ENCODE measurements at places on chromosomes 2 and 18. TPM values are rescaled to one million over a fixed set of nuclear protein-coding genes. Genes with fewer than 3 reads are reported as not detected.

CEP192 gene
- total RNA-seq, result 31.0 TPM

PTPN4 gene
- total RNA-seq, result 21.1 TPM

OSR1 gene
- total RNA-seq, result 120 TPM

CPO gene
- 0.13 TPM for total RNA-seq

DSG1 gene
- total RNA-seq, result not detected

FIGN gene
- total RNA-seq, result 1.3 TPM

TTLL4 gene
- total RNA-seq, result 4.2 TPM

DGKD gene
- 8.1 TPM for total RNA-seq

ATP6V1C2 gene
- total RNA-seq, result not detected

SLC38A11 gene
- not detected for total RNA-seq

FSIP2 gene
- total RNA-seq, result 0.06 TPM

GKN1 gene
- total RNA-seq, result not detected

BCL11A gene
- total RNA-seq, result under 0.01 TPM

SPOPL gene
- total RNA-seq, result 13.9 TPM

C1D gene
- 12.9 TPM for total RNA-seq

KIAA2012 gene
- total RNA-seq, result not detected

GREB1 gene
- 0.12 TPM for total RNA-seq

PAIP2B gene
- total RNA-seq, result 0.26 TPM

PKP4 gene
- total RNA-seq, result 21.9 TPM

ATP6V1B1 gene
- 1.3 TPM for total RNA-seq

WNT10A gene
- total RNA-seq, result not detected

KCNE4 gene
- total RNA-seq, result 10.8 TPM

IL1RL2 gene
- 2.2 TPM for total RNA-seq

ODC1 gene
- 227 TPM for total RNA-seq

SERPINB12 gene
- not detected for total RNA-seq

SNED1 gene
- 37.2 TPM for total RNA-seq

SDC1 gene
- total RNA-seq, result 5.3 TPM

RNF152 gene
- total RNA-seq, result 89.0 TPM

PER2 gene
- total RNA-seq, result 5.0 TPM

KRTCAP3 gene
- 0.13 TPM for total RNA-seq

INHBB gene
- 0.12 TPM for total RNA-seq

TOGARAM2 gene
- under 0.01 TPM for total RNA-seq

TRABD2A gene
- 0.66 TPM for total RNA-seq

SERPINB11 gene
- not detected for total RNA-seq

PARD6G gene
- 0.13 TPM for total RNA-seq

PFN4 gene
- total RNA-seq, result 0.56 TPM

OBSL1 gene
- 43.8 TPM for total RNA-seq

EXOC6B gene
- 31.2 TPM for total RNA-seq

KCNIP3 gene
- total RNA-seq, result 0.13 TPM

SLC9A4 gene
- under 0.01 TPM for total RNA-seq

ABCG5 gene
- total RNA-seq, result under 0.01 TPM

LYPD6B gene
- total RNA-seq, result not detected

GCG gene
- not detected for total RNA-seq

GRP gene
- not detected for total RNA-seq

SLC39A10 gene
- total RNA-seq, result 46.7 TPM

BOLL gene
- not detected for total RNA-seq

VWC2L gene
- total RNA-seq, result under 0.01 TPM

GREB1L gene
- total RNA-seq, result 1.2 TPM

UGT1A6 gene
- not detected for total RNA-seq
